ENCODE measurements at places on chromosomes 7 and 10.

GRCh38 chr7:101865031-101865430, 47.6 kb downstream of the CUX1 start:
- DNase-seq = no peak

GRCh38 chr7:29891766-29892165, 85.5 kb downstream of the WIPF3 start:
- no peak for DNase-seq

DNA sequence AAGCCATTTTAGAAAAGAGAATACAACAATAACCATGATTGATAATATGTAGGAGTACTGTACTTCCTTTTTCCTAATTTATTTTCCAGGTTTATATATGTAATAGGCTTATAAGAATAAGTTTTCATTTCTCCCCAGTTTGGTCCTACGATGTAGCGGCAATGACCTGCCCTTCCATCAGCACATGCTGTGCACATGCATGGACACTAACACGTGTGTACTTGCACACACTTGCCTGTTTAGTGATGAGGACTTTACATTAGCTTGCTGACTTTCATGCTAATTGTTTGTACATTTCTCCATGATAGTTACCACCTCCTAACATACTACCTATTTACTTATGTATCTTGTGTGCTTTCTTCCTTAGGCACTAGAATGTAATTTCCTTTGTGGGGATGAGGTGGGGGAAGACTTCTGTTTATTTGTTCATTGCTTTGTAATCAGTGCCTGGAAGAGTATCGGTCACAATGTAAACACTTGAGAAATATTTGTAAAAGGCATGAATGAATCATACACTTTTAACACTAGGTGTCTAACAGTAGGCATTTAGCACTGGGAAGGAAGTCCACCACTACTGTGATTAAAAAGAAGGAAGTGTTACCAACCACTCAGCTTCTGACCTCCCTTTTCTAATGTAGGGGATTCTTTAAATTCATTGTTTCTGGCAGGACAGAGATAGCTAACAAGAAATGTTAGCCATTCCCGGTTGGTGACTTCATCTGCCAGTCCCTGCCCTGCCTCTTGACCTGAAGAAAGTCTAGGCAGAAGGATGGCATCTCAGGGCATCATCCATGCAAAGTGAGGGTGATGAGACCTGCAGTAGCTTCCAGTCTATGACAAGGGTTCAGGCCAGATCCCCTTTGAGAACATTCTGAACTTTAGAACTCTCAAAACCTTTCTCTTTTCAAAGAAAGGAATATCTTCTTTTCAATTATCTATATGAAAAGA, 120.2 kb upstream of the RAB18 start:
- DNase-seq = peak; percentile 31

- peak; percentile 33 for DNase-seq
Observed at GRCh38 chr10:79070606-79071395, 2.0 kb downstream of the ZMIZ1 start.

GRCh38 chr10:127942811-127943210, 35.9 kb downstream of the PTPRE start:
- no peak for DNase-seq

DNA sequence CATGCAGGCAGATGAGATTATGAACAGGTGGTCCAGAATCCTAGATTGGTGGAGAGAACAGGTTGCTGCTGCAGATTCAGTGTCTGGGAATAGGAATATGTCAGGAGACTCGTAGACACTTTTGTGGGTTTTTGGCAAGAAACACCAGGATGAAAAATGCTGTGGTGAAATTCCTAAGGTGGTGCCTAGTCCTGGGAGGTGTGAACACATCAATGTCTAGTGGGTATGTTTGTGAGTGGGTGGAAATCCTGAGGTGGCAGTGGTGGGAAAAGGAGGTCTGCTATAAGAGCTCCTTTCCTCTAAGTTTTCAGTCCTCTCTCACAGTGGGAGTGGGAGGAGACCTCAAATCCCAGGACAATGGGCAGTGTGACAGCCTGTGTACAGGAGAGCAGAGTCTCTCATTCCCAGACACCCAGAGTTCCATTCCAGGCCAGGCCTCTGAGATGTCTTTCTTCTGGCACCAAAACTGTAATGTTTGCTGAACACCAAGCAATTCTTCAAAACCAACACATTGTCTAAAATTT, 5.1 kb downstream of the ERV3-1 start:
- no peak for DNase-seq

DNA sequence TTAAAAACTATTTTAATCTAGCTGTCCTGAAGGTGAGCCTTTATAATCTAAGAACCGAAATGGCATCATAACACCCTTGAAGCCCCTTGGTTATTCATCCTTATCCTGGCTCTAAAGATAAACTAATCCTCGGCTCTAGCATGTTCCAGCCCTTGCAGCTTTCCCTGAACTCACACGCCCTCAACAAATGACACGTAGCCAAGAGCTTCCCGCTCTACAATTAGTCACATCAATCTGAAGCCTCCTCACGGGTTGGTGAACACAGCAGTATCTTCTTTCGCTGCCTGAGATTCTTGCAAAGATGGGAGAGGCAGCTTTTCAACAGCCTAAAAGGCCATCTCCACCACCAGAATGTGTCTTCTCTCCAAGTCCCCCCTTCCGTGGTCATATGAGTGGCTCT, 4.1 kb downstream of the FRMD4A start:
- DNase-seq = no peak

GRCh38 chr7:40009301-40009700, 59.2 kb downstream of the CDK13 start:
- DNase-seq = no peak

- DNase-seq = no peak
Observed at GRCh38 chr10:6067457-6067856, 5.3 kb upstream of the IL2RA start.

DNA sequence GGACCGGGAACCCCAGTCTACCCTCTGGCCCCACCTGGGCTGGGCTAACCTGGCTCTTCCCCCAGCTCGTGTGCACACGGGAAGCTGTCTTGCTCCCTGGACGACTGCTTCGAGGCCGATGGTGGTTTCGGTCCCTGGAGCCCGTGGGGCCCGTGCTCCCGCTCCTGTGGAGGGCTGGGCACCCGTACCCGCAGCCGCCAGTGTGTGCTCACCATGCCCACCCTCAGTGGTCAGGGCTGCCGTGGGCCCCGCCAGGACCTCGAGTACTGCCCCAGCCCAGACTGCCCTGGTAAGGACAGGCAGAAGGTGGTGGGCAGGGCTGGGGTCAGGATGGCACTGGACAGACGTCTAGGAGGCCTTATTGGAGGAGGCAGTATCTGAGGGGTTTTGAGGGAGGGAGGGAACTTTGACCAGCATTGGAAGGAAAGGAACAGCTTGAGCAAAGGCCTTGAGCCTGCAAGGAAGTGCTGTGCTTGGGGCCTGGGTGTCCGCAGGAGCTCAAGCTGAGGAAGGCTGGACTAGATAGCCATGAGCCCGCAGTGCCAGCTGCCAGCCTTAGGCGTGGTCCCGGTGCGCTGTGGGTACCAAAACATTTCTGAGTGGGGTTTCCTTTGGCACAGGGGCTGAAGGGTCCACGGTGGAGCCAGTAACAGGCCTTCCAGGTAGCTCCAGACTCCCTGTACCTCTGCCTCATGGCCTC, 20.2 kb upstream of the ZNF862 start:
- no peak for DNase-seq

GRCh38 chr10:132701846-132702190, 84.1 kb downstream of the NKX6-2 start:
- no peak for DNase-seq
